ENCODE measurements at places on chromosomes 7 and 10.

- peak; percentile 88 for DNase-seq
Measured at GRCh38 chr7:101856473-101857357, 39.3 kb downstream of the CUX1 start.

GRCh38 chr7:94274828-94275227 is 119.9 kb upstream of the COL1A2 start:
- no peak for DNase-seq

- DNase-seq = no peak
Measured at GRCh38 chr7:47350425-47350824, 231.5 kb downstream of the TNS3 start.

- no peak for DNase-seq
Measured at GRCh38 chr7:47336472-47337425, 245.2 kb downstream of the TNS3 start.

GRCh38 chr7:53603461-53603860 is 568.0 kb downstream of the POM121L12 start:
- no peak for DNase-seq

- DNase-seq = no peak
Measured at GRCh38 chr10:3201796-3202195, 29.2 kb upstream of the PITRM1 start.

DNA sequence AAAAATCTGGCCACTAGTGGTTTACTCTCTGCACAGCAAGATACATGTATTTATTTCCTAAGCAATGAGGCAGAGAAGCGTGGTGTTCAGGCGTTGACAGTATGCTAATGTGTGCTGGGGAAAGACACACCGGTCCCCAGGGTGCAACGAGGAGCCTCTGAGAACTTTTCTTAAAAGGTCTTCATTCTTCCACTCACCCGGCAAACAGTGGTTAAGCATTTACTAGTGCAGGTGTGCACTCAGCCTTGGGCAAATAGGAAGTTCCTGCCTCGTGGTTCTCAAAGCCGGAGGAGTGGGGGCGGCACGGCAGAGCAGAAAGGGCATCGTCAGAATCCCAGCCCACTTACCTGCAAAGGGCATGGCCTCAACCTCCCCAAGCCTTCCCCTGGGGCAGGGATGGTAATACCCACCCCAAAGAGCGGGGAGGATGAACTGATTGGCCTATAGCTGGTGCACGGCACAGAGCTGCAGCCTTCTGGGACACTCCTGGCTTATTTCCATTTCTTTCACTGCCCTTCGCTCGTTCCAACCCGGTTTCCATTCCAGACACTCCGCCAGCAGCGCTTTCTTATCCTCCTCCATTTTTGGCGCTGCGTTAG is 184.3 kb upstream of the CTBP2 start:
- no peak for DNase-seq

- DNase-seq = no peak
Measured at GRCh38 chr7:36570528-36571189, 153.6 kb downstream of the AOAH start.
